IMR-90 (cell line): ENCODE measurements at places on chromosomes 4 and X. TPM values are rescaled to one million over a fixed set of nuclear protein-coding genes. Genes with fewer than 3 reads are reported as not detected.

DNA sequence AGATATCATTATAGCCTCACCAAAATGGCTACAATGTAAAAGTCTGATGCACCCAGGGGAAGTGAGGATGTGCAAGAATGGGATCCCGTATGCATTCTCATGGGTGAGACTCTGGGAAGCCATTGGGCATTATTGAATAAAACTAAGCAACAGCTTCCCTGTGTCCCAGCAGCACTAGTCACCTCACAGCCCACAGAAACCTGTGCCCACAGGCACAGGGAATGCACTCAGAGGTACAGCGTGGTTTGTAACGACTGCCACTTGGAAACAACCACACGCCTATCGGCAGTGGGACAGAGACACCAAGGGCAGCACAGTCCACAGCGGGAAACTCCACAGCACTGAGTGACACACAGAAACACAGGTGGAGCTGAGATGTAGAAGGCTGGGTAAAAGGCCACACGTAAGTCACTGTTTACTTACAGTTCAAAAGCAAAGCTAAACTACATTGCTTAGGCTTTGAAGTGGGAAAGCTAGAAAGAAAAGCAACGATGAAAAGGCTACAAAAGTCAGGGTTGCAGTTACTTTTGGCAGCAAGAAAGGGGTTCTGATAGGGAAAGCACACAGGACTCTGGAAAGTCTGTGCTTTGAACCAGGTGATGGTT is 69.2 kb downstream of the HAUS3 start:
- no peak for DNase-seq

DNA sequence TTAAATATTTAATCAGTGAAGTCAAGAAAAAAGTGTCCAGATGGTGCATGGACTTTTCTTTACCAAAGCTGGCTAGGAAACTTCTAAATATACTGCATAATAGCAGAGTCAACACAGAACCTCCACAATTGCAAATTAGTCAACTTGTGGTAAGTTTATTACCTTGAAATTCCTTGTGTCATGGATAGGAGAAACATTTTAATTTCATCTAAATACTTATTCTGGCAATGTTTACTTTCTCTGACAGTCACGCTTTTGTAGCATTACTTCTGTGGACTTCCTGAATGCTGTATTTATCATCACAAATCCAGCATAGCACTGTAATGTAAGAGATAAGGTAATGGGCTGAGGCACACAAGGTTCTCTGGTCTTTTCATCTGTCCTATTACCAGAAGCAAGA is 2266.1 kb downstream of the PCDH7 start:
- DNase-seq, result no peak

DNA sequence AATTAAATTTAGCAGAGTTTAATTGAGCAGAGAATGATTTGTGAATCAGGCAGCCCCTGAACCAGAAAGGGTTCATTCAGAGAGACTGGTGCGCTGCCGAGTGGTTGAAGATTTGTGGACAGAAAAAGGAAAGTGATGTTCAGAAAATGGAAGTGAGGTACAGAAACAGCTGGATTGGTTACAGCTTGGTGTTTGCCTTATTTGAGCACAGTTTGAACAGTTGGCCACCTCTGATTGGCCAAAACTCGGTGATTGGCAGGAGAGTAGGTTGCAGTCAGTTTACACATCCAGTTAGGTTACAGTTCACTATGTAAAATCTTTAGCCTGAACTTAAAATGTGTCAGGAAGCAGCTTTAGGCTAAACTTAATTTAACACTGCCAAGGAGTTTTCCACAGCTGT is 14.9 kb downstream of the MID1IP1 start:
- no peak for DNase-seq

Gene ZAR1
- polyA plus RNA-seq, result not detected in 2 replicates

GRCh38 chrX:96906741-96907140 is 23.0 kb downstream of the RPA4 start:
- peak; percentile 25 for DNase-seq

DNA sequence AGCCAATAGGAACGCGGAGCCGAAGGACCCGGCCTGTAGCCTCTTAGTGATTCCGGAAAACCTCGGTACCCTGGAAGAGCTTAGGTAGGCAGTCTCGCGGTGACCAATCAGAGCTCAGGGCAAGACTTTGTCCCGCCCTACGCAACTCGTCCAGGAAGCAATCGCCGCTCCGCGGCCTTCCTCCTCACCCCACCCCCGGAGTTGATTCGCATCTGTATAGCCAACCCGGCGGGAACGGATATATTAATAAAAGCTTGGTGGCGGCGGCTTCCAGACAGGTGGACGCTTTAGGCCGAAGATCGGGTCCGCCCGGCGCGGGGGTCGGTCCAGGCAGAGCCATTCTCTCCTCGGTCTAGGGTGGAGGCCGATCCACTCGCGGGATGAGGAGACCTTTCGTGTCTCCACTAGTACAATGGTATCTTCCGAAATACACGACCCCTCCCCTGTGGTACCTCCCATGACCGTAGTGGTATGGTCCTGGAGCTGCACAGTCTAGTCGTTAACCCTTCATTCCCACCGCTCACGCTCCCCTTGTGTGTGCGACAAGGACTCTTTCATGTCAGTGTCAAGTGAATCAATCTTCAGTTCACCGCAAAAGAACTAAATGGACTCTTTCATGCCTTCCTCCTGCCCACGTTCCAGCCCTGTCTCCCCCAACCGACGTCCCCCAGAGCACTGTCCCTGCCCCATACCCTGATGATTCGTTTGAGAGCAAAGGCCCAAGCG is 24.2 kb upstream of the GLOD5 start:
- peak; percentile 97 for DNase-seq

DNA sequence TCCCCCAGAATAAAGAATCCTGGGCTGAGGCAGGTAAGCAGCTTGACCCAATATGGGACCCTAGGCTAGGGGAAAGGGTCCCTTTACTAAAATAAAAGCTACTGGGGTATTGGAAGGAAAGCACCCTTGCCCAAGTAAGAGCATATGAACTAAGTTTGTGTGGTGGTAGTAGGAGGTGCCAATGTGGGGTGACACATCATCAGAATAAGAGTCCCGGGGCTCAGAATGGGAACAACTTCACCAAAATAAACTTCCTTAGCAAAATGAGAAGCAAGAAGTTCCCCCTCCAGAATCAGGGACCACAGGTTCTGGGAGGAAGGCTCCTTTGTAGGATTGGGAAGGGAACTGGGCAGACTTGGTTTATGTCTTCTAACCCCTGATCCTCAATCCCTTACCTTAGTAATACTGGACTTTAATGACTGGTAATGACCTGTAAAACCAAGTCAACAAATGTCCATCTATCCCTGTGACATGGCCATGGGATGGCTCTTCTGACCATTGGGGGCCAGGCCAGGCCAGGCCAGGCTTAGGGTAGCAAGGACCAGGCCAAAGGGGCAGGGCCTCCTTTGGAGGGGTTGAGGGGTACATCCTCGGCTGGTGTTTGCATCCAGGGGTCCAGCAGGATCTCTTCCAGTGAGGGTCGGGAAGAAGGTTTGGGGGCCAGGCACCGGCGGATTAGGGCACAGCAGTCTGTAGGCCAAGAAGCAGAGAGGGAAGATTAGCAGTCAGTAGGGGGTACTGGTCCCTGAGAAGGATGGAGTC is 2.3 kb upstream of the SLC35A2 start:
- no peak for DNase-seq
